Activated CD4-positive, alpha-beta T cell treated with anti-CD3 and anti-CD28 coated beads, Interleukin-2, amount 10 ng/mL, durations not matched to agents 7 days and 5 days (primary cell): ENCODE measurements at places on chromosomes 2 and 18.

GRCh38 chr2:135168204-135168856 lies 116.2 kb downstream of the RAB3GAP1 start:
- H3K36me3 ChIP-seq, result peaks cover 47% of the 10 kb centered on the region
- no peaks in the 10 kb centered on the region for H3K27me3 ChIP-seq

DNA sequence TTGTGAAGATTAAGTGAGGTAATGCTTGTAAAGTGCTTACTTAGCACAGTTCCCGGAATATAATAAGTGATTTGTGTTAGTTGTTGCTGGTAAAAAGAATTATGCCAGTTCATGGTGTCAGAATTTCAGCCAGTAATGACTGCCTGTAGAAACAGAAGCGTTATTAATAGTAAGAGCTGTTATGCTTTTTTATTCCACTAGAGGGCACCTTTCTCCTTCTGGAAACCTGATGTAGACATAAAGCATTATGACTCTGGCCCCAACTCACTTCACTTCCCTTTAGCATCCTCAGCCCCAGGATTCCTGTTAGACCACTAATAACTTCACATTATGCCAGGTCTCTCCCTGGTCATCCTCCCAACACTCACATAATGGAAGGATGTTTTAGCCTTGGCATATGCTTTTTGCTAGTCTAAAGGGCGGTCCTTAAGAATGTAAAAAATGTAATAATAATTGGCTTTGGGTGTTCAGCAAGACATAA lies 34.9 kb downstream of the C18orf54 start:
- no peak for DNase-seq
- no peak overlapping the region for H3K27ac ChIP-seq
- peaks cover 26% of the 10 kb centered on the region for H3K4me1 ChIP-seq

DNA sequence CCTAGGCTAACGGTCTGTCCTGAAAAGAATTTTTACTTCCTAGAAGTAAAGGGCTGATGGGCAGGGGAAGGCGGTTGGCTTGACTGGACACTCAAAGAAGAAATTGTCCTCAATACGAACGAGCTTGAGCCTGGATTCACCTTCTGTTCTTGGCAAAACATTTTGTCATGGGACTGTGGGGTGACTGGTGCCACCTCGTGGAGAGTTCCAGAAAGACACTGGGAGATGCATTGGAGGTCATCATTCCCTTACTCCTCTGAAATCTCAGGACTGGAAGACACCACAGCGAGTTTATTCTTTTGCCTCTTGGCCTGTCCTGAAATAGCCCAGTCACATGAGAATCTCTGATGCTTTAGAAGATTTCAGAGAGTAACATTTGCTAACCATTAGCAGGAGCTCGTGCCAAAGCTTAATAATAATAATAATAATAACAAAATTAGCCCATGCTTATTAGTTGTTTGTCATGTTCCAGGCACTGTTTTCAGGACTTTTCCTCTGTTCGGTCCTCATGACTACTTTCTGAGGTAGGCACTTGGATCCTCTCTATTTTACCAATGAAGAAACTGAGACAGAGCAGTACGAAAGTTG lies 44.5 kb downstream of the TMEM182 start:
- H3K4me1 ChIP-seq, result peaks cover 22% of the 10 kb centered on the region
- peaks cover 2% of the 10 kb centered on the region for H3K27me3 ChIP-seq
- no peak overlapping the region for H3K4me3 ChIP-seq
- peaks cover 18% of the 10 kb centered on the region for H3K36me3 ChIP-seq
- H3K27ac ChIP-seq, result no peak overlapping the region

DNA sequence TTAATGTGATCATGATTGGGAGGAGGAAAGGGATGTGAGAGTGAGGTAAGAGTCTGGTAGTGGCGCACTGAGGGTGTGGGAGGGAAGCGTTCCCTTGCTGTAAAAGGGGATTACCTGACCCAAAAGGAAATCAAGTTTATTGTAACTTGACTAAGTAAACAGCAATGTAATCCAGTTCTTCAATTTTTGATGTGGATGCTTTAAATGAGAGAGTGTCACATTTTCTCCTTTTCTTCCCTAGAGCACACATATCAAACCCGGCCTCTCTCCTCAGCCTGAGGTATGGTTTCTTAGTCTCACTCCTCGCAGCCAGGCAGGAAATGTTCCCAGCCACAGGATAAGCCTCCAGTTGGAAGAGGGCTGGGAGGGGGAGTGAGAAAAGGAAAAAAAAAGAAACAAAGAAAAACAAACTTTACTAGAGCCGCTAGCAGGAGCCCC lies 688 bp upstream of the ARHGAP28 start:
- peaks cover 28% of the 10 kb centered on the region for H3K27me3 ChIP-seq
- DNase-seq, result no peak
- peaks cover 5% of the 10 kb centered on the region for H3K4me1 ChIP-seq
- no peak overlapping the region for H3K27ac ChIP-seq
- no peaks in the 10 kb centered on the region for H3K36me3 ChIP-seq

- peaks cover 4% of the 10 kb centered on the region for H3K27me3 ChIP-seq
- no peak overlapping the region for H3K4me3 ChIP-seq
- no peak for DNase-seq
- no peaks in the 10 kb centered on the region for H3K36me3 ChIP-seq
- no peak overlapping the region for H3K27ac ChIP-seq
Observed at GRCh38 chr2:40360652-40361051, 91.2 kb downstream of the SLC8A1 start.

- peaks cover 50% of the 10 kb centered on the region for H3K27me3 ChIP-seq
- H3K4me3 ChIP-seq, result no peak overlapping the region
- no peak overlapping the region for H3K27ac ChIP-seq
Observed at GRCh38 chr2:241834527-241835210, 24.0 kb downstream of the PDCD1 start.

DNA sequence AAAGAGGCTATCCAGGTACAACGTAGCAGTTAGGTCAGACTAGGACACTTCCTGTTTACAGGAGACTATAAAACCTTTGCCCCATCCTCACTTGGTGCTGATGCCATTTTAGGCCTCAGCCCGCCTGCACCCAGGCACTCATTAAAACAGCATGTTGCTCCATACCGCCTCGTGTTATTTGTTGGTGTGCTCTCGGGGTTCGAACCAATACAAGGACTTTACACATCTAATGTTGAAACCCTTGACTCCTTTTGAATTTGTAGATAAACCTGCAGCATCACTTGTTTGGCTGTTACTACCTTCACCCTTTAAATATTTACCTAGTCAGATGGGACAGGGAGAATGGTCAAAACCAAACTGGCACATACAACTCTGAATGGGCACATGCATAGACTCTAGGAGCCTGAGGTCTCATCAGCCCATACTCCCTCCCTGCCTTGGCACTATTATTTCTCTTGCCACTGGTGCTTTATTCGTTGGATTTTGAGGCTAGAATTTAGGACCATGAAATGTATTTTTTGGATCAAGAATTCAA lies 40.9 kb upstream of the CHST9 start:
- no peaks in the 10 kb centered on the region for H3K4me1 ChIP-seq
- no peak overlapping the region for H3K4me3 ChIP-seq
- H3K27me3 ChIP-seq, result no peaks in the 10 kb centered on the region

GRCh38 chr18:41666231-41666630 lies 288.8 kb upstream of the PIK3C3 start:
- H3K4me3 ChIP-seq, result no peak overlapping the region
- DNase-seq, result no peak
- no peaks in the 10 kb centered on the region for H3K27me3 ChIP-seq
- no peaks in the 10 kb centered on the region for H3K4me1 ChIP-seq
- no peaks in the 10 kb centered on the region for H3K36me3 ChIP-seq

DNA sequence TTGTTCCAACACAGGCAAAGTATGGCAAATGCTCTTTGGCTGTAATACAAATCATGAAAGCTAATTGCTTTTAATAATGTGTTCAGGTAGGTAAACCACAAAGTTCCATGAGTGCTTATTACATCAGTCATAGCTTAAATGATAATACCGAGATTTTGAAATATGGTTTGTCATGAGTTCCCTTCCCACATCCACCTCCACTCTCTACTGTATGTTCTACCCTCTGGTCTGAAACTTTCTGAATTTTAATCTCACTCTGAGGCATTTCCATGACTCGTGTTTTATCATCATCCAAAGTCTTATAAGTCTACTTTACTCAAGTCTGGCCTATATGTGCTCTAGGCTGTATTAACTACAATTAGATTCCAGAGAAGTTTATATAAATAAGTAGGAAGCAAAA lies 354.8 kb downstream of the AKAIN1 start:
- no peaks in the 10 kb centered on the region for H3K4me1 ChIP-seq
- no peaks in the 10 kb centered on the region for H3K36me3 ChIP-seq
- no peaks in the 10 kb centered on the region for H3K27me3 ChIP-seq
- no peak overlapping the region for H3K4me3 ChIP-seq
- DNase-seq, result no peak

DNA sequence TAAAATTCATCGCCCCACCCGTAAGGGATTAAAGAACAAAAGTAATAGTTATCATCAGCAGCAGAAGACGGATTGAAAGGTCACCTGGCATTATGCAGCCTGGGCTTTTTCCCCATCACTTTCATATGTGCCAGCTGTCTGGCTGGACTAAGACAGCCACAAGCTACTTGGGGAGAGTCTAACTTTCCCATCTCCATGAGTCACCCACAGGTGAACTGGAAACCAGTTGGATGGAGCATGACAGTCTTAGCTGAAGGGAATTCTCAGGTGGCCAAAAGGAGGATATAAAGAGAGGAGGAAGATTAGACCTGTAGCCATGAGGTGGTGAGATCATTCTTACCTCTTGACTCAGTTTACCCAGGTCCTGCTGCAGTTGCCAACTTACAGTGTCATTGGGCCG lies 7.0 kb upstream of the FAM178B start:
- H3K4me1 ChIP-seq, result no peaks in the 10 kb centered on the region
- no peak for DNase-seq
- H3K27me3 ChIP-seq, result peaks cover 25% of the 10 kb centered on the region

DNA sequence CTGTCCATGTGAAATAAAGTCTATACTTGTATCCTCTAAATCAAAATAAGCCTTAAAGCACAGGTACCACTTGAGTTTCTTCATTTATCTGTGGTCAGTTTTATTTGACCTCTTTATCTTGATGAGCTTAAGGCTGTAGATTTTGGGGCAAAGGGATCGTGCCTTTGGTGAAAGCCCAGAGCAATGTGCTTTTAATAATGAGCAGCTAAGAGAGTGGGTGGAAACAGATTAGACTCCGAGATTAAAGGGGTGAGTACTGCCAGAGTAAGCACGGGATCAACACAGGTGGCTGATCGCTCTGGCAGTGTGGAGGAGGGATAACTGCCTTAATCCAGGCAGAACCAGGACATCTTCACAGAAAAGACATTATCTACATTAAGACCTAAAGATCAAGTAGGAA lies 280.4 kb downstream of the TDRD15 start:
- H3K4me1 ChIP-seq, result no peaks in the 10 kb centered on the region
- DNase-seq, result no peak
- no peaks in the 10 kb centered on the region for H3K27me3 ChIP-seq
- no peak overlapping the region for H3K4me3 ChIP-seq

DNA sequence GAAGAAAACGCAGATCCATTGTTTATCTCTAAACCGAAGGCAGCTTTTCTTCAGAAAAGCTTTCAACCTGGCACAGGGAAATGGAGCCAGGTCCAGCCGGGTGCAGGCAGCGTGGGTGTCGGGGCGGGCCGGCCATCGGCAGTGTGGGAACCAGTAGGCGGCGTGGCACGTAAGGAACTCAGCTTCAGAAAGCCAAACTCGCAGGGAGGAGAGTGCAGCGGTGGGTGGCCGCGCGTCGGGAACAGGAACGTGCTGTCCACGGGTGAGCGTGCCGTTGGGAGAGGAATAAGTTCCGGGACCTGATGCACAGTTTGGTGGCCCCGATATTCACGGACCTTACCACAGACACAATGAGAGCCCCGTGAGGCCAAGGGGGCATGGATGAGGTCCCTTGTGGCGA lies 270.4 kb downstream of the TWIST2 start:
- H3K27me3 ChIP-seq, result no peaks in the 10 kb centered on the region
- peaks cover 38% of the 10 kb centered on the region for H3K4me1 ChIP-seq
- no peak overlapping the region for H3K4me3 ChIP-seq
- peak overlapping the region; percentile 27 for H3K27ac ChIP-seq
- H3K36me3 ChIP-seq, result peaks cover 8% of the 10 kb centered on the region

GRCh38 chr18:75782204-75782603 lies 354.7 kb upstream of the SMIM21 start:
- H3K36me3 ChIP-seq, result no peaks in the 10 kb centered on the region
- no peaks in the 10 kb centered on the region for H3K4me1 ChIP-seq
- peaks cover 3% of the 10 kb centered on the region for H3K27me3 ChIP-seq
- H3K4me3 ChIP-seq, result no peak overlapping the region

DNA sequence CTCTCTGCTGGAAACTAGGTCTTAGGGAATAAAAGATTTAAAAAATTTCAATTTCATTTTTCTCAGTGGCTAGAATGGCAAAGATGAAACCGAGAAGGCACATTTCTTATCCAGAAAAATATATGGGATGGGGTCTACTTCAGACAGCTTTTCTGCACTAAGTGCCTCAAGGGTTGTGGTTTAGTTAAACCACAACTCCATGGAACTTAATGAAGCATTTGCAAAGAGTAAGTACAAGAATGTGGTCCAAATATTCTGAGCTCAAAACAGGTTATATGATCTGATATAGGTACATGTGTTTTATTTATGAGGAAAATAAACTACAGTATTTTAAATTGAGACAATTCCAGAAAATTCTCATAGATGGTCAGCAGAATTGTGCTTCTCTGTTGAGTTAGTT lies 101.8 kb upstream of the FZD5 start:
- no peaks in the 10 kb centered on the region for H3K27me3 ChIP-seq
- H3K36me3 ChIP-seq, result no peaks in the 10 kb centered on the region
- no peak overlapping the region for H3K4me3 ChIP-seq
- no peak for DNase-seq
- H3K4me1 ChIP-seq, result peaks cover 3% of the 10 kb centered on the region

- no peaks in the 10 kb centered on the region for H3K36me3 ChIP-seq
- no peak overlapping the region for H3K4me3 ChIP-seq
- no peaks in the 10 kb centered on the region for H3K4me1 ChIP-seq
- no peaks in the 10 kb centered on the region for H3K27me3 ChIP-seq
- no peak for DNase-seq
Observed at GRCh38 chr2:17171446-17172049, 346.7 kb downstream of the RAD51AP2 start.
